ENCODE measurements at places on chromosomes 4 and X.

DNA sequence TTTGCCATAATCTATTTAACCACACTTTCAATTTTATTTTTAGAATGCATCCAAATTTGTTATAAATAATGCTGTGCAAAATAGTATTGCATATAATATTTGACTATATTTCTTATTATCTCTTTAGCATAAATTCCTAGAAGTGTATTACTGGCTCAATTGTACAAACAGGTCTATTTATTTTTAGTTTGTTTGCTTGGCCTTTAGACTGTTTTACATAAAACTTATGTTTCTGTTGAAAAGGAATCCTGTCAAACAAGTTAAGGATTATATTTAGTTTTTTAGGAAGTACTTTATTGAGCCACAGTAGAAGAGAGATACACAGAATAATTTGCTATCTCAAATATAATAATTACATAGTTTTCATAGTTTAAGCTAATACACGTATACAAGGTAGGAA is 413.8 kb downstream of the GBA3 start:
- no peaks in the 10 kb centered on the region for H3K4me1 ChIP-seq
- no peaks in the 10 kb centered on the region for H3K36me3 ChIP-seq
- no peak overlapping the region for H3K27ac ChIP-seq

DNA sequence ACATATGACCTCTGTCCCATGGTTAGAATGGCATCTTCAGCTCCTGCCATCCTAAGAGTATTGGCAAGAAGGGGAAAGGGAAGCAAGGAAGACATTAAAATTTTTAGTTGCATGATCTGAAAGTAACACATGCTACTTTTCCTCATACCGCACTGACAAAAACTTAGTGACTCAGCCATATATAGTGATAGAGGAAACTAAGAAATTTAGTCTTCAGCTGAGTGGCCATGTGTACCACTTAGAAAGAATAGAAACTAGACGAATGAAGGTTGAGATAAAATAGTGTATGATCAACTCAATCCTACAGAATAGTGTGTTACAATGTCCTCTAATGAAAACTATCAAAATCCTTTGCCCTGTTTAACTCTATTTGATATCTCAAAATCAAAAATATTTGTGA is 164.1 kb downstream of the PPP3CA start:
- DNase-seq = no peak
- H3K27me3 ChIP-seq = no peaks in the 10 kb centered on the region
- no peaks in the 10 kb centered on the region for H3K36me3 ChIP-seq
- H3K27ac ChIP-seq = no peak overlapping the region
- H3K4me1 ChIP-seq = no peaks in the 10 kb centered on the region

DNA sequence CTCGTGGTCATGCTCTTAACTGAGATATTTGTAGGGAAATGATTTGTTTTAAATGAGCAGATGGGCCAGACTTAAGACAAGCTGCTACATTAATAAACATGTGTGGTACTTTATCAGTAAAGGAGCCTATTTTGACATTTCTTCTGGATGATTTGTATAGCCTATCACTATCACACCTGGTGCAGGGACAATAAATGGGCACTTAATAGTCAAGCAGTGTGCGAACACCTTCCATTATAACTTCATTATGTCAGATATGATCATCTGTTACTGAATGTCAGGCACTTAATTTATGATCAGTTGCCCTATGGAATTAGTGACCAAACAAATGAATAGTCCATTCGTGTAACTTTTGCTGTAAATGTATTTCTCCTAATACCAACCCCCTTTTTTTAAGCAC is 628.8 kb downstream of the ADGRL3 start:
- H3K4me3 ChIP-seq = no peak overlapping the region
- no peaks in the 10 kb centered on the region for H3K4me1 ChIP-seq
- DNase-seq = no peak
- no peak overlapping the region for H3K27ac ChIP-seq
- H3K36me3 ChIP-seq = no peaks in the 10 kb centered on the region

DNA sequence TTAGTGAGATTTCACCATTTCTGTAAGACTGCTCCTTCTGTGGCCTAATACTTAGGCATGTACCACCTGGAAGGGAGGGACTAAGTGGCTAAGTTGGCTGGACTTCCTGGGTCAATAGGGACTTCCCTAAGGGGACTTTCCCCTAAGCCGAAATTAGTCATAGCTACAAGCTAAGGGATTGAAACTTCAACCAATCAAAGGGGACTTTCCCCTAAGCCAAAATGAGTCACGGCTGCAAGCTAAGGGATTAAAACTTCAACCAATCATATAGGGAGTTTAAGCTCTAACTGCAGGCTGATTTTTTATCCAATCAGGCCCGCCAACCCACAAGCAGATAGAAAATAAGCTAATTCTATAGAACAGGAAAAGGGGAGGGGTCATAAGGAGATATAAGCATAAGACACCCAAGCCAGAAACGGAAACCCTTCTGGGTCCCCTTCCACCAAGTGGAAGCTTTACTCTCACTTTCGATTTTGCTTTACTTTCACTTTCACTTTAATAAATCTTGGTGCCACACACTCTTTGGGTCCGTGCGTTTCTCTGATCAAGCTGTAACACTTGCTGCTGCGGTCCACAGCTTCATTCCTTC is 382.8 kb downstream of the KLHL4 start:
- no peaks in the 10 kb centered on the region for H3K4me1 ChIP-seq
- H3K36me3 ChIP-seq = no peaks in the 10 kb centered on the region
- no peak overlapping the region for H3K27ac ChIP-seq
- H3K27me3 ChIP-seq = no peaks in the 10 kb centered on the region
- H3K4me3 ChIP-seq = no peak overlapping the region
- DNase-seq = no peak

DNA sequence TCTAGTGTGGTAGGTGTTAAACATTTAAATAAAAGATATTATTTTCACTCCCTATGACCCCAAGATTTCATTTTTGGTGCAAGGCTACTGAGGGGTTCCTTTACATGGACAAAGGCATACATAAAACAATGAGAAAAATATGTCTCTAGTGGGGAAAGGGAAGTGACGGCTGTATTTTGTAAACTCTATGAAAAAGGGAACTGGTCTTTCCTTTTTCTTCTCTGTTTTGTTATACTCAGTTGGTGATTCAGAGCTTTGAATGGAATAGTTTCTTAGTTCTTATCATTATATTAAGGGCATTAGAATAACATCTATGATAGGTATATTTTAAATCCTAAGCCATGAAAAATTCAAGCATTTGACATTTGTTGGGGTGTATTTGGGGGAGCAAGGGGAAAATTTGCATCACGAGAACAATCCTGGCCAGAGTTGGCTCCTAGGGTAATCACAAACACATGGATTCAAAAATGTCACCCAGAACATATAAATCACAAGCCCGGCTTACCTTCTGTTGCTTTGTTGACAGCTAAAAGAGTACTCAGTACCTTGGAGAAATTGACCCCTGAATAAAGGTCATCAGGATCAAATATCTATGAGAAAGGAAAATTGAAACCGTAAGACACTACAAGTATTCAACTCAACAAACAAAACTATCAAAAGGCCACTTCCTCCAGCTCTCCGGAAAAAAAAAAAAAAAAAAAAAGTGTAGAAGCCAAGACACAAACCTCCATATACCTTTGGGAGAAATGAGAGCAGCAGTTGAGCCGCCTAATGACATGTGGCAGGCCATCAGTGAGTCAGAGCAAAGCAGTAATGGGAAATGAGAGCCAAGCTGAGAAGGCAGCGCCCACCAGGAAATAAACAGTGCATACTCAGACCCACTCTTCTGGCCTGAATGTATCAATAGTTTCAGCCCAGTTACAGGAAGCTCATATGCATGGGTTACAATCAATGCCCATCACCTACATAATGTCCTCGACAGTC is 33.4 kb downstream of the ARHGEF6 start:
- no peak overlapping the region for H3K4me3 ChIP-seq
- H3K27me3 ChIP-seq = no peaks in the 10 kb centered on the region
- H3K36me3 ChIP-seq = no peaks in the 10 kb centered on the region
- H3K27ac ChIP-seq = peak overlapping the region; percentile 52
- H3K4me1 ChIP-seq = peaks cover 37% of the 10 kb centered on the region

GRCh38 chrX:11995146-11995545 is 143.1 kb upstream of the FRMPD4 start:
- no peak for DNase-seq
- no peaks in the 10 kb centered on the region for H3K27me3 ChIP-seq
- no peaks in the 10 kb centered on the region for H3K36me3 ChIP-seq

DNA sequence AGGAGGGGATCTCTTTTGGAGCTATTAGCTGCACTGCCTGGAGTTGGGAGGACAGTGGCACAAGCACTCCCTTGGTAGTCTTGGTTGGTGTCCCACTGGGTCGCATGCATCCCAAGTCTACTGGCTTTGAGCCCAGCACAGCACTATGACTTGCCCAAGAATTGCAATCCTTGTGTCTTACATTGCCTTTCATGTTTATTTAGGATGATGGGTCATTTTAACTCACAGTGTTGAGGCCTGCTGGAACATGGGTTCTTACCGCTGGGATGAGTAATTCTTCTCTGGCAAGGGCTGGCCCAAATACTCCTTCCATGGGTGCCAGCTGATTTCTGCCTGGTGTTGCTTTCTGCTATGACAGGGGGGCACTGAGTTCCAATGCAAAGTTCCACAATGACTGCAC is 185.5 kb downstream of the TEX13C start:
- H3K36me3 ChIP-seq = no peaks in the 10 kb centered on the region
- H3K27me3 ChIP-seq = no peaks in the 10 kb centered on the region
- no peak overlapping the region for H3K27ac ChIP-seq
- DNase-seq = no peak

- H3K4me1 ChIP-seq = no peaks in the 10 kb centered on the region
- no peak overlapping the region for H3K27ac ChIP-seq
- no peaks in the 10 kb centered on the region for H3K36me3 ChIP-seq
- no peaks in the 10 kb centered on the region for H3K27me3 ChIP-seq
These were observed 188.3 kb upstream of the RPS6KA3 start for GRCh38 chrX:20455001-20455400.

GRCh38 chr4:121464854-121465253 is 84.0 kb upstream of the QRFPR start:
- no peak overlapping the region for H3K4me3 ChIP-seq
- no peaks in the 10 kb centered on the region for H3K27me3 ChIP-seq
- H3K36me3 ChIP-seq = no peaks in the 10 kb centered on the region
- no peak overlapping the region for H3K27ac ChIP-seq
- no peak for DNase-seq
- peaks cover 8% of the 10 kb centered on the region for H3K4me1 ChIP-seq

DNA sequence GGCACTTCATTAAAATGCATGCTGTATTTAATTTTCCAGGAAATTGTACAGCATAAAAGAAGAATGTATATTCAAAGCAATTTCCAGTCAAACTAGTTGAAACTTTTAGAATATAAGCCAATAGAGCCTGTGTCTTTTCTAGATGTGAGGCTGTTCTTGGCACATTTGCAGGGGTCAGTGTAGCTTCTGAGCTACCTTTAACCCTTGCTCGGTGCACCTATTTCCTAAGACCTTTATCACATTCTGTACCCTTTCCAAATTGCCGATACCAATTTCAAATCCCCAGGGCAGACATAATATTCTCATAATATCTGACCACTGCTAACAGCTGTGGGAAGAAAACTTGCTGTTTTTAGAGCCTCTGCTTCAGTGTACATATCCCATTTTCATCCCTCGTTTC is 43.2 kb downstream of the DCAF8L2 start:
- no peak overlapping the region for H3K27ac ChIP-seq
- no peaks in the 10 kb centered on the region for H3K27me3 ChIP-seq
- no peak for DNase-seq
- H3K4me3 ChIP-seq = no peak overlapping the region
- no peaks in the 10 kb centered on the region for H3K36me3 ChIP-seq

GRCh38 chr4:95167805-95168204 is 381.0 kb downstream of the UNC5C start:
- H3K4me1 ChIP-seq = no peaks in the 10 kb centered on the region
- no peak overlapping the region for H3K4me3 ChIP-seq
- no peaks in the 10 kb centered on the region for H3K36me3 ChIP-seq
- H3K27ac ChIP-seq = no peak overlapping the region

DNA sequence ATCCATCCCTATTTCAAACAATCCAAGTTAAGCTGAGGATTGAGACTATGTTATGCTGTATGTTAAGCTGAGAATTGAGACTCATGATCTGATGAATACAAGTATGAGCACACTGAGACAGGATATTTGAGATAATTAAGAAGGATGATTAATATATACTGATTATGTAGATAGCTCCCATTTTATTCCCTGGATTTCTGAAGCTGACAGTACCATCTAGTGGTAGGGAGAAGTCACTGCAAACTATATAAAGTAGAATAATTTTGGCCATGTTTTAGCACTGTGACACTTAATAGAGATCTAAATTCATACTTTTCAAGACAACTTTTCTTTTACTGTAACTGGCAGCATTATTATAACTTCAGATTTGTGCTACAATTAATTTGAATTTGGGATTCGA is 63.8 kb upstream of the HPRT1 start:
- DNase-seq = no peak
- no peaks in the 10 kb centered on the region for H3K4me1 ChIP-seq
- no peaks in the 10 kb centered on the region for H3K36me3 ChIP-seq
- H3K27ac ChIP-seq = no peak overlapping the region
- H3K4me3 ChIP-seq = no peak overlapping the region
- H3K27me3 ChIP-seq = no peaks in the 10 kb centered on the region

DNA sequence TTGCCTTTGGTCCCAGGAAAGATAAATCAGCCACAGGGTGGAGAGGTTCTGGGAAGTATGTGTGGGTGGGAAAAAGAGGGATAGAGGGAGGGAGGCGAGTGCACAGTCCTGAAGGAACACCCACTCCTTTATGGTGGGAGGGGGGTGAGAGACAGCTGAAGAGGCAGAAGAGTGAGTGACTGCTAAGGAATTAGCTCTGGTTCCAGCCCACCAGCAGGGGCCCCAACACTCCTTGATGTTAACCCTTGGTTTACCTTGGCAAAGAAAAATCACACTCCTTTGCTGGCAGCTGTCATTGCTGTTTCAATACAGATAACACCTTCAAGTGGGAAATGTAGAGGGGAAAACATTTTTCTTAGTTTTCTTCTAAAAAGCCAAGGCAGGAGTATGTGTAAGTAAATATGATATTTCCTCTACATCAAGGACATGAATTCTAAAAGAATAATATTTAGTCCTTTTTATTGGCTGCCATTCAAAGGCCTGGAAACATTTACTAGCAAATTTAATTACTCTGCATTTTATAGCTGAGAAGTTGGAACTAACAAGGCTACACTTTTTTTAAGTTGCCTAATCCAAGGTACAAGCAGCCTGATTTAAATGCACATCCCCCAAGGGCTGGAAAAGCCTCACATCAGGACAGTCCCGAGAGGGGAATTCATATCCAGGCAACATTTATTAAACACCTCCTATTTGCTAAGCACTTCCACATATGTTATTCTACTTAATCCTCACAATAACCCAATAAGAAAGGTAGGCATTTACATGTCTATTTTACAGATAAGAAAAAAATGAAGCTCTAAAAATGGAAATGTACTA is 81.7 kb downstream of the HS6ST2 start:
- H3K4me1 ChIP-seq = no peaks in the 10 kb centered on the region
- H3K36me3 ChIP-seq = no peaks in the 10 kb centered on the region
- H3K27ac ChIP-seq = no peak overlapping the region
- H3K27me3 ChIP-seq = no peaks in the 10 kb centered on the region
- no peak for DNase-seq
- H3K4me3 ChIP-seq = no peak overlapping the region

GRCh38 chr4:115234405-115235093 is 121.1 kb upstream of the NDST4 start:
- DNase-seq = no peak
- H3K36me3 ChIP-seq = no peaks in the 10 kb centered on the region
- no peak overlapping the region for H3K27ac ChIP-seq
- H3K4me1 ChIP-seq = no peaks in the 10 kb centered on the region
